ENCODE measurements at places on chromosomes 7 and 10.

- DNase-seq: no peak
Measured at GRCh38 chr10:72946963-72947362, 7.6 kb downstream of the PLA2G12B start.

- no peak for DNase-seq
Measured at GRCh38 chr7:150405584-150406311, 26.6 kb downstream of the ZNF775 start.

GRCh38 chr10:31100115-31100601 is 68.5 kb upstream of the ZNF438 start:
- DNase-seq: no peak

DNA sequence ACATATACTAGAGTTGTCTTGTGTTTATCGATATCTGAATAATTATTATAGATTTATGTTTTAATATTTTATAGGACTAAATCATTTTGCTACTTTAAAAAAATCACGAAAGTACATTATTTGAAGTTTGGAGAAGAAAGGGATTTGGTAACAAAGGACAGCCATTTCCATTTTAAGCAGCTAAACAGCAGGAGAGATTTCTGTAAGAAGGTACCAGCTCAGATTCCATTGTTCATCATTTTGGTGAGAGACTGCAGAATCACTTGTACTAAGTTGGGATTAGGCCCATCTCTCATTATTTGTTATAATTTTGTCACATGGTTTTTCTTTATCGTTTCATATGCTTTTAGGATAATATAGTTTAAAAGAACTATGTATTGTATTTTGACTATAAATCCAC is 46.7 kb downstream of the PALS2 start:
- DNase-seq: no peak

DNA sequence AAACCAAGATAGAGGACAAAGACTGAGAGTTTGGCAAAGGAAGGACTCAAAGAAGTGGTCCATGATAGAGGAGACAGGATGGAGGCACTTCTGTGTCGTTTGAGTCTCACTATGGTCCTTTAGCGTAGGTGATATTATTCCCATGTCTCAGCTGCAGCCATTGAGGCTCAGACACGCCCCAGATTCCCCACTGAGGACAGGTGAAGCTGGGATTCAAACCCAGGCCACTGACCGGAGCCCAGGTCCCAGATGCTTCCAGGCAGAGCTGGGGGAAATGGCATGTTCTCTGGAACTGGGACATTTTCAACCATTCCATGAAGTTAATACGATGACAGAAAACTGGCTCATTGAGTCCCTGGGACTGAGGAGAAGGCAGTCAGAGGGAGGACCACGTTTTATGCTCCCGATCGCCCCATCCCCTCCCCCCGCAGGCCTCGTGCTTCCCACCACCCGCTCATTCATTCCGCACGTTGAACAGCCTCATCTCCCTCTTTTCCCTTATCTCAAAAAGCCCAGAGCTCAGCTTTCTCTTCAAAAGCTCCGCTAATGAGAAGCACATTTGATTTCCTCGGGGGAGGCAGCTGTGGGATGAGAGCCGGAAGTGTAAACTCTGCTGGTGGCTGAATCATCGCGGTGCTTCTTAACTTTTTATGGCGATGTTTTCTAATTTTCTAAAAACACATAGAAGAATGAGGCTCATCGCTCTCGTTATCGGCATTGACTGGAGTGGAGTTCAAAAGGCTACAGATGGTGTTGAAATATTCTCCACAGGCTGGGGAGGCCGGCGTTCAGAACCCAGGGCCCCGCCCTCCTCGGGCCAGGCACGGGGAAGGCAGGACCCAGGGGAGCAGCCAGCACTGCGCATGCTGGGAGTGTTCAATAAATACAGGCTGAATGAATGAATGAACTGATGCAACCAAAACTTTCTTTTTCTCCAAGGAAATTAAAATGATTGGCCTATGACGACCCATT is 64.0 kb downstream of the OAT start:
- DNase-seq: no peak

DNA sequence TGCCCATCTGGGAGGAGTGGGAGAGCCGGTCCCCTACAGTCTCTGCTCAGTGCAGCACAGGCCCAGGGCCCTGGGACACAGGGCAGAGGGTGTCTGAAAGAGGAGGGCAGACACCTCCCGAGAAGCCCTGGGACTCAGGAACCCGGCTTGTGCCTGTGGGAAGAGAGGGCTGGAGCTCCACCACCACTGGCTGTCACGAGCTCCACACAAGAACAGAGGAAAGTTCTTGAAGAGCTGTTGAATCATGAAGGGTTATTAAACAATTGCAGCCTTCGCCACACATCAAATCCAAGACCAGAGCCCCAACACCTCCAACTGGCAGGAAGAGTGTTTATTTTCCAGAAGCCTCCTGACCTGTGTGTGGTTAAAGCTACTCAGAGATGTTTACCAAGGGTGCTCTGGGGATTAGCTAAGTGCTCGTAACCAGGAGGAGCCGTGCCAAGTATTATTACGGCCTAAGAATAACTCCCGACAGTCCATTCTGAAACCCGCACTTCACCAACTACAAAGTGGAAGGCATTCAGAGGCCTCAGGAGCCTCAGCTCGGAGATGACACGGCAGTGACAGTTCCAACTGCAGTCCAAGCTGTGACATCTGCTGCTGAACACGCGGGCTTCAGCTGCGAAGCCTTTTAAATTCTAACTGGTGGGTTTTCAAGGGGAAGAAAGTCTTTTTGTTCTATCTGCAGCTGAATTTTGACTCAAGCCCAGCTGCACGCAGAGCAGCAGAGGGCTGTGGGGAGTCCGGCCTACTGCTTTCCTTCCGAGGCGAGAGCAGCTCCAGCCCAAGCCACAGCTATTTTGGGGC is 75.1 kb downstream of the MAD1L1 start:
- no peak for DNase-seq

DNA sequence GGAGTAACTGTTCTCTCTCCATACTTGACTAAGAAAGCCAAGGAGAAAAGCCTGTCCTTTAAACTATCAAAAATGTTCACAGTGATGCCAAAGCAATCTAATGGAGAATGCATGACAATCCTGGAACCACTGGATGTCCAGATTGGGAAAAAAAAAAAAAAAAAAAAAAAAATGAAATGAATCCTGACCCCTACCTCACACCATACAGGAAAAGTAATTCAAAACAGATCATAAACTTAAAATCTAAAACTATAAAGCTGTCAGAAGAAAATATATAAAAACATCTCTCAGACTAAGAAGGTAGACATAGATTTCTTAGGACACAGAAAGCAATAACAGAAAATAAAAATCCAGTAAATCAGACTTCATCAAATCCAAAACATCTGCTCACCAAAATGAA is 18.4 kb downstream of the FBXW4 start:
- DNase-seq: no peak

DNA sequence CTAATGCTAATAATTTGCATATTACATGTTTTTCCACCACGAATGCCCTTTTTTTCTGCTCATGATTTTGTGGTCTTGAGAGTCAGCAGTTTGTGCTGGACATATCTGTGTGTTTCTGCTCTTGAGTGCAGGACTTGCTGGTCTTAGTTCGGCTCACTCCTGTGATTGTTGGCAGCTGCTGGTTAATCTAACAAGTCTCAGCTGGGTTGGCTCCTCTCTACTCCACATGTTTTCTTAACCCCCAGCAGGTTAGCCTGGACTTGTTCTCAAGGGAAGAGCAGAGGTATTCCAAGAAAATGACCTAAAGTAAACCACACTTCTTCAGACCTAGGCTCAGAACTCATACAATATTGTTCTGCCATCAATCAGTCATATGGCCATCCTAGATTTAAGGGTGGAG is 1238.9 kb downstream of the XPNPEP1 start:
- DNase-seq: no peak

- DNase-seq: no peak
Measured at GRCh38 chr10:86345296-86345858, 21.2 kb downstream of the GRID1 start.

DNA sequence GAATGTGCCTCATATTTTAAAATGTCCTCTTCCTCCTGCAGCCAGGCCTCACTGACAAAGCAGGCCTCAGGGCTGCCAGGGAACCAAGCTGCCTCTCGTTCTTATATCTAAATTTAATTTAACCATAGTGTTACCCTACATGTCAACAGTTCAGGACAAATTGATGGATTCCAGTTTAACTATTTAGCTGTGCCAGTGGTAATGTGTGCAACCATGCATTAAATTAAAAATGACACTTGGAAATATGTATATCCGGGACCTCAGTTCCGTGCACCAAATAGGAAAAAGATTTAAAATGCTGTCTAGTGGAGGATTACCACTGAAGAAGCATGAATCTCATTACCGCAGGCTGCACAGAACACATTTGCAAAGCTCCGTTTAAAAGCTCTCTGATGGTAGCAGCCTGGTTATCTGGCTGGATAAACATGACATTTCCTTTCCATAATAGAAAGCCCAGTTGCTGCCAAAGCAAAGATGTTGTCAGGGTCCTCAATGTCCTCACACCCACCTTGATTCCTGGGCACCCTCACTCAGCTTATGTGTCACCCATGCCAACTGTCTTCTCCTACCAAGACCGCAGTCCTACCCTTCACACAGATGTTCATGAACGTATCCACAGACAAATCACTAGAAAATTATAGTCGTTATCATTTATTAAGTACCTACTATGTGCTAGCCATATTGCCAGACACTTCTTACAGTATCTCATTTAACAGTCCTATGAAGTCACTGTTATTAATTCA is 73.3 kb upstream of the FRMD4A start:
- DNase-seq: no peak

DNA sequence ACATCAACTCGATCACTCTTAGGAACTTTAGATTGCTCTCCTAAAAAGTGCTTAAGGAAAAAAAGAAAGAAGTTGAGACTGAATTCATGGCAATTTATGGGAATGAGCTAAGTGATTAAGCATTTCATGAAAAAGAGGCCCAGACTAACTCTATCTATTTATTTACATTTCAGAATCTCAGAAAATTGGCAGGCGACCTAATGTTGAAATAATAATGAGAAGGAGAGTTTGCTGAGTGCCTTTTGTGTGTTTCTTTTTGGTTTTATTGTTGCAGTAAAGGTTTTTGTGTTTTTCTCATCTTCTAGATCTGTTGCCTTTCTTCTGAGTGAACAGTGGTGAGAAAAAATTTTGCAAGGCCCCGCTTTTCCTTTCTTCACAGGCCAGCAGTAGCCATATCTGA is 3.8 kb downstream of the GRK5 start:
- DNase-seq: no peak

- no peak for DNase-seq
Measured at GRCh38 chr10:112360308-112361270, 13.3 kb upstream of the ACSL5 start.

GRCh38 chr10:18650404-18650997 is 886 bp downstream of the NSUN6 start:
- DNase-seq: no peak

DNA sequence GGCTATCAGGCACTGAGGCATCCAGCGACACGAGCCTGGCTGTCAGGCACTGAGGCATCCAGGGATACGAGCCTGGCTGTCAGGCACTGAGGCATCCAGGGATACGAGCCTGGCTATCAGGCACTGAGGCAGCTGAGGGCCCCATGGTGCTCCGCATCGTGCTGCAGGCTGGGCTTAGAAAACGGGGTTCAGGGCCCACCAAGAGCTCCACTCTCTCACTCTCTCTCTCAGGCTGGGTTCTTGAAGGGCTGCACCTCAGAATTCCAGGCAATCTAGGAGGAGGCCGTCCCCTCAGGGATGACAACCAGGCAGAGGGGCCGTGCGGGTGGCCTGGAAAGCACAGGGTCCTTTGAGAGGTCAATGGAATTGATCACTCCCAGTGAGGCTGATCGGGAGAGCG is 69.0 kb downstream of the CFAP46 start:
- DNase-seq: no peak

GRCh38 chr7:75957021-75957736 is 37.2 kb downstream of the TMEM120A start:
- DNase-seq: no peak

DNA sequence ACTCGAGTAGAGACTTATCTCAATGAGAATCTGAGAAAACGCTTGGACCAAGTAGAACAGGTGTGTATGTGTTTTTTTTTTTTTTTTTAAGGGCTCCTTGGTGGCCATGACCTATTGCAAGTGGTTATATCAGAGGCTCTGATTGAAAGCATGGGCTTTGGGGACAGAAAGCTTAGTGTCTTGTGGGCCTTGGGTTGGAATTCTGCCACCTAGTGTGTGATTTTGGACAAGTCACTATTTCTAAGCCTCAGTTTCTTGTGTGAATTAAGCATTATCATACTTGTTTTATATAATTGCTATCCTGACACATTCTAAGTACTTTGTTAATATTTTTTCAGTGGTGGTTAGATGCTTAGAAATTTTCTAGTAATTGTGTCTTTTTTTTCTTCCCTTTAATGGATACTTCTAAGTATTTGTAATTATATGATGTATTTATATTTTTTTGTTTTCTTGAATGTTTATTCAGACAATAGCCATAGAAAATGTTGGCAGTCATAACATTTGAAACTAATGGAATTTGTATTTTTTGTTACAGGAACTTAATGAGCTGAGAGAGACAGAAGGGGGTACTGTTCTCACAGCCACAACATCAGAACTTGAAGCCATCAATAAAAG is 33.1 kb downstream of the SMC3 start:
- DNase-seq: no peak

DNA sequence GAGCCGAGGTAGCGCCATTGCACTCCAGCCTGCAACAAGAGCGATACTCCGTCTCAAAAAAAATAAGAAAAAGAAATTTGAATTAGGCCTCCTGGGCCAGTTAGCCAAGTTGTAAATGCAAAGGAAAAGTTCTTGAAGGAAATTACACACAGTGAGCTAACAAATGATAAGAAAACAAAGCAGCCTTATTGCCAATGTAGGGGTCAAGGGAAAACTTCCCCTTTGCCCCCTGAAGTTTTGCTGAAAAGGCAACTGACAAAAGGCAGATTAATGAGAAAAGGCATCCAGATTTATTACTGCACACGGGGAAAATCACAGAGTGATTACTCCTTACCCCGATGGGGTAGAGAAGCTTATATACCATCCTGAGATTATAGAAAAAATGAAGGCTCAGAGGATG is 70.3 kb downstream of the PAPSS2 start:
- DNase-seq: no peak

- DNase-seq: no peak
Measured at GRCh38 chr7:115356139-115356746, 434.3 kb downstream of the MDFIC start.

DNA sequence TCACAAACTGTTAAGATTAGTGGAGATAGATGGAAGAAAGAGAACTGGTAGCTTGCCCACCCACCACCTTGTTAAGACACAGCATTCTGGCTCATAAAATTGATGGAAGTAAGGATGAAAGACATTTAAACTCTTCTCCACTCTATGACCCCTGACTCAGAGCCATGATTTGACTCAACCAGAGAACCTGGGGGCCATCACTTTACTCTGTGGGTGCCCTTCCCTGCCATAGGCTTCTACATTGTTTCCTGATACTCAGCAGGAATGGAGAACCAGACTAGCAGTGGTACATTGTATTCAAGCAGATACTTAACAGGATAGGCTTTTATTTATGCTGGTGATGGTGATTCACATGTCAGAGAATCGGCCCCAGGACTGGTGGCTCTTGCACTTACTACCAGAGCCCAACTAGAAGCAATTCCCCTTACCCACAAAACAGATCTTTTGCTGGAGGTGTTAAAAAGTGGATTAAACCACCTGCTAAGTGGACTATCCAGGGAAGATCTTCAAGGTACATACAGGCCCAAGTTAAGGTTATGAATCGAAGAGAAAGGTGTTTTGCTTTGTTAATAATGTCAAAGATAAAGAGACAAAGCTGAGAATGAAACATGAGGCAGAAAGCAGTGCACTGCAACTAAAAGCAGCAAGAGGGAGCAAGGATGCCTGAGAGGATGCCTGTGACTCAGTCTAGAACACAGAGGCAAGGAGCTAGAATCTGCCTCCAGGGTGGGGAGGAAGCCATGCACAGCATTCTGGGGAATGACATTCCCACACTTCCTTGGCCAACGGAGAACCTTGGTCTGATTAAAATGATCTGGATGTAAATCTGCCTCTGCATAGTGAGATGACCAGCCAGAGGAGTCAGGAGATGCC is 36.0 kb upstream of the GLI3 start:
- no peak for DNase-seq

Measured in NCI-H2081 treated with DMSO at 0.1 percent for 48 hours (cell line).